NK-92 treated with Interleukin-12 subunit alpha and Interleukin-12 subunit beta, amount 100 ng/mL, for 24 hours (cell line): ENCODE measurements at places on chromosomes 16 and 17.

GRCh38 chr17:82384051-82384729 is 12.6 kb downstream of the UTS2R start:
- DNase-seq: no peak

- DNase-seq: no peak
Measured at GRCh38 chr17:56011406-56012131, 141.7 kb upstream of the ANKFN1 start.

- DNase-seq: no peak
Measured at GRCh38 chr16:50263940-50264929, 2.1 kb upstream of the ADCY7 start.

- DNase-seq: no peak
Measured at GRCh38 chr17:50889528-50890118, 23.5 kb upstream of the TOB1 start.

DNA sequence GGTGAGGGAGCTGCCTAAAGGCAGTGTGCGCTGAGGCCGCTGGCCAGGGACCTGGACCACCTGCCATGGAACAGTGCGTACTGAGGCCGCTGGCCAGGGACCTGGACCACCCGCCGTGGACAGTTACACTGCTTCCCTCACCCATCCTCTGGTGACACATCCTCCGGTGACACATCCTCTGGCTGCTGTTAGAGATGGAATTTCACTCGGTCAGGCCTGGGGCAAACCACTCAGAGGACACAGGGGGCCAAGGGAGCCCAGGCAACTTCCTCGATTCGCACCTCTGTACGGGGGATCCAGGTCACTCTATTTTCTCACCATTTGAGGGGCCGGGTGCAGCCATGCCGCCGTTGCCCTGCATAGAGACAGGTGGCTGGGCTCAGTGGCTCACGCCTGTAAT is 32.4 kb upstream of the RPTOR start:
- no peak for DNase-seq

DNA sequence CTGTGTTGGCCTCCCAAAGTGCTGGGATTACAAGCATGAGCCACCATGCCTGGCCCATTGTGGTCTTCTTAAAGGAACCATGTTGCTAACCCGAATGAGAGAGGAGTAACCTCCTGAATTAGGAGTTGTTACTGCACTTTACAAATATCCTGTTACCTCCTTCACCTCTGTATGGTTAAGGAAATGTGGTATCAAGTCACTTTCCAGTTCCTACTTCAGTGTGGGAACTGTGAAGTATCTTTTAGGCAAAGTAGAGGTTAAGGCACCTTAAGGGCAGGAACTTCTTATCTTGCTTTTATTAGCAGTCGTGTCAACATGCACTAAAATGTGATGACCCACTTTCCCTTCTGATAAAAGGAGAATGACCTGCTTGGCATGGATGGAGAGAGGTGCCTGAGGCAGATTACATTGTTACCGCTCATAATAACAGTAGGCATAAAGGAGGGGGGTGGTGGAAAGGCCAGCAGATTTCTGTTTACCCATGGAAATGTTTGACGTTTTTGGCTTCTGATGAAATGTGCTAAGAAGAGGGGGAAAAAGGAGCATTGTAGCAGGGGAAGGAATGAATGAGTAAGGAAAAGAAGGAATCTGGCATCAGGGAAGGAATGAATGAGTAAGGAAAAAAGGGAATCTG is 28.5 kb downstream of the FTO start:
- no peak for DNase-seq

DNA sequence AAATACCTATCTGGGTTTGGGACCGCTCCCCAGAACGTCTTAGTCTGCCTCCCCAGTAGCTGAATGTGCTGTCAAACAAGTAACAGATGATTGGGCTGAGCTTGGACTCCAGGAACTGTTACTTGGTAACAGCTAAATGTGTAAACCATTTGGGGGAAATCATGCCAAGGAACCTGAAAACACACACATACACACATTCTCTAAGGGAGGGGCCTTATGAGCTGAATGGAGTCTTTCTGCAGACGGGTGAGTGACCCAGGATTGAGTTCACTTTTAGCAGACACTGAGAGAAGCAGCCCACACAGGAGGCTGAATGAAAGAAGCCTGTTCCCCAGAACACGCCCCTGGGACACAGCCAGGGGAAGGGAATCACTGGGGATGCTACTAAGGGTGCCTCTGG is 1.6 kb downstream of the ACLY start:
- no peak for DNase-seq
